ENCODE measurements at places on chromosomes 2 and 18. TPM values are rescaled to one million over a fixed set of nuclear protein-coding genes. Genes with fewer than 3 reads are reported as not detected.
A peak's percentile ranks its signal among the peaks of the same experiment; 100 is the strongest.

DNA sequence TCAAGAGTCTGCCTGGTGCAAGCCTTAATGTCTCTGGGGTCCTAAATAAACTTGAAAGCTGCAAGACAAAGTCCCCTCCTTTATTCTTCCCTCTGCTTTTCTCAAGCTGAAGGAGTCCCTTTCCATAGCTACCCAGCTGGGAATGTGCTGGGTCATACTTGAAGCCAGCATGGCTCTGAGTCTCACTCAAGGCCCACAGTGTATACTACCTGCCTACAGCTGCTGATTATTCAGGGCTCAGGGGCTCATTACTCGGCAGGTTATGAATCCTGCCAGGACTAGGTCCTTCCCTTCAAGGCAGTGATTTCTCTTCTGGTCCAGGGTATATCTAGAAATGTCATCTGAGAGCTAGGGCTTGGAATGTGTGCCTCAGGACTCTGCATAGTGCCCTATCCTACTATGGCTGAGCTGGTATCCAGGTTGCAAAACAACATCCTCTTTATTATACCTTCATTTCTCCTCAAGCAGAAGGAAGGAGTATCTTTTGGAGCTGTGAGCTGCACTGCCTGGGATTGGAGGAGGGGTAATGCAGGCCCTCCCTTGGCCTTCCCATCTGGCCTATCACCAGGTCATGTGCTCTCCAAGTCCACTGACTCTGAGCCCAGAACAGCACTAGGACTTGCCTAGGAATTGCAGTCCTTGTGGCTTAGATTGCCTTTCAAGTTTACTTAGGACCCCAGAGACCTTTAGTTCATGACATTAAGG, 22.3 kb downstream of the IL1RN start:
- DNase-seq, result no peak

Gene C2orf80
- not detected for total RNA-seq

DNA sequence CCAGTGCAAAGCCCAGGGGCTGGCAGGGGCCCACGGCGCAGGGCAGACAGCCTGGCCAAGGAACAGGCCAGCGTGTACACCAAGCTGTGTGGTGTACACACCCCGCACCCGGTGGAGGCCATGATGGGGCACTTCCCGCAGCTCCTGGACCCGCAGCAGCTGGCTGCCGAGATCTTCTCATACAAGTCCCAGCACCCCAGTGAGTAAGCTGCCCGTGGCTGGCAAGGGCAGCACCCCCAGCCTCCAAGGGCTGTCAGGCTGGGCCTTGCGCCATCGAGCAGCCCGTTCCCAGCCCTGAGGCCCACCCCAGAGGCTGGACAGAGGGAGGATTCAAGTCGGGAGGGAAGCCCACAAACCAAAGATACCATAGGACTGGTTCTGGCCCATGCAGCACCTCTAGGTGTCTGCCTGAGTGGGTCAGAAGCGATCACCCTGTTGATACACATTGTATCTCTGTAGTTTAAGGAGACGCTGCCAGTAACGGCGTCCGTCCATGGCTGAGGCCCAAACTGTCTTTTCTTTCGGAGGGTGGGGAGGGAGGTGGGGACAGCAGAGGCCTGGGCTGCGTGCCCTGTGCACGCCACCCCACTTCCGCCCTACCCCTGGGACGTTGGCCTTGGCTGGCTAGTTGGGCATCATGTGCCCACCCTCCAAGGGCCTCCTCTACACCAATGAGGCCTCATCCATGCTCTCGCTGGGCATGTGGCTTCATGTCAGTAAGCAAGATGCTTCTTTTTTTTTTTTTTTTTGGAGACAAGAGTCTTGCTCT, 16.8 kb upstream of the MTERF4 start:
- DNase-seq, result no peak

DNA sequence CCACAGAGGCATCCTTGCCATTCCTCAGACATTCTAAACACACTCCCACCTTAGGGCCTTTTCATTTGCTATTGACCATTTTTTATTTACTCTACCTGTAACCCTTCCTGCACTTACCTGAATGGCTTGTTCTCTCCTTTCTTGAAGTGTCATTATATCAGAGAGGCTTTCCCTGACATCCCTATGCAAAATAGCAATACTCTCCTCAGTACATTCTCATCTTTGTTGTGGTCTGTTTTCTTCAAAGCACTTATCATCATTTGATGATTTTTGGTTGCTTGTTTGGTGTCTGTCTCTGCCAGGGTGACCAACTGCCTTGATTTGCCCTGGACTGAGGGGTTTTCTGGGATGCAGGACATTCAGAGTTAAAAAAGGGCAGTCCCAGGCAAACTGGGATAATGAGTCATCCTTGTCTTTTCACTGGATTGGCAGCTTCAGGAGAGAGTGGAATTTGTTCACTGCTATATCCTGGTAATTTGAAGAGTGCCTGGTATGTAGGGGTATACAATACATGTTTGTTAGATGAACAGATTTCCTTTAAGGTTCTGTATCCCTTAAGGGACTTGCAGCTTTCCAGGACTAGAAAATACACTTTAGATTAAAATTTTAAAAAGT, 102.4 kb downstream of the BABAM2 start:
- no peak for DNase-seq

- no peak for DNase-seq
Measured at GRCh38 chr2:60742419-60742818, 13.6 kb upstream of the PAPOLG start.

Gene UBE2F
- total RNA-seq, result 44.4 TPM

Gene GPAT2
- total RNA-seq, result 6.7 TPM

GRCh38 chr2:24886691-24887304, 33.2 kb downstream of the ADCY3 start:
- no peak for DNase-seq

- no peak for DNase-seq
Measured at GRCh38 chr2:96233880-96234316, 25.3 kb upstream of the STARD7 start.

GRCh38 chr2:200525066-200525465, 941 bp upstream of the SGO2 start:
- DNase-seq, result no peak

DNA sequence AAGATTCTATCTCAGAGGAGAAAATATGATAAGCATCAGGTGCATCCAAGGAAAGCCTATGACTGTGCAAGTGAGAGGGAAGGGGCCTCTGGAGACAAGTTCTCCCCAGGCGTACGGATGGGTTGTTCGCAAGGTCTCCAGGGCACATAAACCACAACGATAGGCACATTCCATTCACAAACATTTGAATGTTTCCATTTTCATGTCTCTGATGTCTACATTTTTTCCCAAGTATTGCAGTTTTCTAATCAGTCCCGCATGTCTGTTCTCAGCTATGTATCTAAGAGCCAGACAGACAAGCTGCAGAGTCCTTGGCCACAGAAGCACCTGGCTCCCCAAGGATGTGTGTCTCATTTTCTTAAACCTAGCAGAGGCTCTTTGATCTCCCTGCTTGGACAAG, 28.0 kb downstream of the OSR1 start:
- DNase-seq, result no peak

DNA sequence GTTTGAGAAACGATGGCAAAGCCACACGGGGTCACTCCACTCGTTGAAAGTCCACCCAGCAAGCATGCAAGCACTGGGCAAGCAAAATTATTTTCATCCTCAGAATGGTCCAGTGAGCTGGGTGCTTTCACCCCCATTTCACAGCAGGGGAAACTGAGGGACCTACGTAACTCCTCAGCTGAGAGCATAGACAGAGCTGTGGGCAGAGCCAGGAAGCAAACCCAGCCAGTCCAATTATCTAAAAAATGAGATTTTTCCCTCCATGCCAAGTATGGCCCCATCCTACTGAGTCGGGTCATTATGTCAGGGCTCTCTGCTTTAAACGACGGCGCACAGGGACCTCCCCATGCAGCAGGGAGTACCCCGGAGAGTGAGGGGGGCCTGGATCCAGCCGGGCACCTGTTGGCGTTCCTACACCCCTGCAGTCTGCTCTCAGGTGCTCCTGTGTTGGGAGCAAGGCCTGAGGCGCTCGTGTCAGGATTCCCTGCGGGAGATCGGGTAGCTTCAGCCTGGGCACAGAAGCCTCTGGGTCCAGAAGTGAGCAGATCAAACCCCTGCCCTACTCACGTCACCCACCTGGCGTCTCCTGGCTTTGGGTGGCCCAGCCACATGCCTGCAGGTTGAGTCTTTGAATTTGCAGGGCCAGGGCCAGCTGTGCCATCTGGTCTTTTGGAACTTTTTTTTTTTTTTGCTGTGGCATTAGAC, 17.3 kb downstream of the TWIST2 start:
- DNase-seq, result no peak

GRCh38 chr2:208798698-208799097, 392.1 kb downstream of the PTH2R start:
- DNase-seq, result no peak

DNA sequence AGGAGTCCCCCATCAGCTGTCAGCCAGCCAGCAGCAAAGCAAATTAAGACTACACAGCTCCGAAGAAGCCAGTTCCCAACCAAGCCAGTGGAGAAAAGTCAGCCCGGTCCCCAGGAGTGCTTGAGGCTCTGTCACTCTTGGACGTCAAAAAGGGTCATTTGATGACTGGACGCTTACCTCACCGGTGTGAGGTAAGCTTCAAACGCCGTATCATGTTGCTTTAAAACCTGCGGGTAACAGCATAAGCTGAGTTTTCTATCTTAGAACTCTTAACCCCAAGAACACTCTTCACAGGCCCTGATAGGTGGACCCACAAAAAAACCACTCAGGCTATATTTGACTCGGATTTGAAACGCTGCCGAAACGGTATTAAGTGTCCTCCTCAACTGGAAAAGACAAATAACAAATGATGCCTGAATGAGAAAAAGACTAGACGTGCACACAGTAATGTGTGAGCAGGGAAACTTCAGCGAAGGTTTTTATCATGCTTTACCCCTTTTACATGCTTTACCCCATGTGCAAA, 682 bp upstream of the LNPK start:
- DNase-seq, result peak; percentile 45

DNA sequence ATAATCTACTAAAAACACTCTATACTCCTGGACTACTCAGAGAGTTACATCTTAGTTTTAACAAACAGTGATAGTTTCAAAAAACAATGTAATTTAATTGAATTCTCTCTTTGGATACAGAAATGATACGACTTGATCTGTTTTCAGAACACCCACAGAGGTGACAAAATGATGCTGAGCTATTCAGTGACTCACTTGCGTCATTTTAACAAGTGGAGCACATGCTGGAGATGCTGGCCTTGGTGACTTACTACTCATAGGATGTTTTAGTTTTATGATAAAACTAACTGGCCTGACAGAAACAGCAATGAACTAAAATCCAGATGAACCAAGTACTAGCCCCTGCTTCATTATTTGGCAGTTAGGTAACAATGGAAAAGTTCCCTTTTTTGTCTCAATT, 101.3 kb upstream of the ITGB6 start:
- no peak for DNase-seq

DNA sequence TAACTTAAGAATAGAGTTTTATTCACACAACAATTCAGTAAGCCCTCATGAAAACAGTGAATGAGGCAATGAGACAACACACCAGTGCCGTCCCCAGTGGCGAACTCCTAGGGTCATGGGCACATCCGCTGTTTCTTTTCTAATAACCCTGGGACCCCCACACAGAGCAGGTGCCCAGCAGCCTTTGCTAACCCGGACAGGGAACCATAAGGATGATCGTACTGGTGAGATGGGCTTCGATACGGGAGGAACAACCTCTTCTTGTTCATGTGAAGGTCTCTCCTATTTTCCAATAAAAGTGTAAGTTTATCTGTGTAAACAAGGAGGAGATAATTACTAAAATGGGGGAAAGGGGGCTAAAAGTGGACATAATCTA, 97.4 kb upstream of the MGAT4A start:
- no peak for DNase-seq

DNA sequence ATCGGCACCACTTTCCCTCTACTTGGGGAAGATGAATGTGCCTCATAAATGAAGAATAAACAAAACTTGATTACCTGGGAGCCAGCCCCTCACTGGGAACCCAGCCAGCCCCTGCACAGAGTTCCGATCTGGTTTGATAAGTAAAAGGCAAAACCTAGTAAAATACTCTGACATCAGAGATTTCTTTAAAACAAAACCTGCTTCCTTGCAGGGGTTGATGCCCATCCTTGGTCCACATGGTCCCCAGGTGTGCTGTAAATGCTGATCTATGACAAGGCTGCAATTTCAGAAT, 218.8 kb upstream of the APCDD1 start:
- peak; percentile 59 for DNase-seq

Gene RFTN2
- total RNA-seq, result 7.0 TPM

Gene SERPINB7
- total RNA-seq, result not detected

Gene ABCB11
- total RNA-seq, result 0.18 TPM

DNA sequence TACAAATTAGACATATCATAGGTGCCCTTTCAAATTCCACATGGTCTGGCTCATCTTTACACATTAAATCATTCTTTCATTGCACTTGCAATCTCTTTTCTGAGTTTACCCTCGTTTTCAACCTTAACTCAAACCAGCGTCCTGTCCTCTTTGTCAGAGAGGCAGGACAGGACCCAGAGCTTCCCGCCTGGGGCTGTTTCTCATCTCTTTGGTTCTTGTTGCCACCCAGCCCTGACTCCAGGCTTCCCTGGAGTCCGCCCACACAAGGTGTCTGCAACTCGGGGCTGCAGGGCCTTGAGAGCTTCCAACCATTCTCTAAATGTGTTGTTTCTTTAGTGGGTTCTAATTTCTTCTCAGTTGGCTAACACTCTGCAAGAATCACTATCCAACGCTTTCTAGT, 24.4 kb downstream of the RBMS1 start:
- no peak for DNase-seq

Gene CRYBA2
- not detected for total RNA-seq

DNA sequence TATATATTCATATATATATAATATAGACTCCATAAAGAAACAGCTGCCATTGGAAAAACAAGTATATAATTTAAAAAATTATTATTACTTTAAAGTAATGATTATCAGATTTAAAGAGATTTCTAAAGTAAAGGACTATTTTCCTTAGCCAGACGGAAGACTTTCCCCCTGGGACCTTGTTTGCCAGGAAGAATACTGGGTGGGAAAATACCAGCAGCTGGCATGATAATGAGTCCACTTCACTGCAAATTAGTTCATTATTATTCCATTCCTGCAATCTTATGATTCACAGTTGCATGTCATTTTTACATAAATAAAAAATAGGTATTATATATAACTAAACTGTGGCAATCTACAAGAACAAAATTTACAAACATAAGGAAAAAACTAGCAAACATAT, 339.8 kb upstream of the CDH7 start:
- DNase-seq, result no peak

Gene FAM210A
- total RNA-seq, result 14.8 TPM

Gene TEX44
- not detected for total RNA-seq

DNA sequence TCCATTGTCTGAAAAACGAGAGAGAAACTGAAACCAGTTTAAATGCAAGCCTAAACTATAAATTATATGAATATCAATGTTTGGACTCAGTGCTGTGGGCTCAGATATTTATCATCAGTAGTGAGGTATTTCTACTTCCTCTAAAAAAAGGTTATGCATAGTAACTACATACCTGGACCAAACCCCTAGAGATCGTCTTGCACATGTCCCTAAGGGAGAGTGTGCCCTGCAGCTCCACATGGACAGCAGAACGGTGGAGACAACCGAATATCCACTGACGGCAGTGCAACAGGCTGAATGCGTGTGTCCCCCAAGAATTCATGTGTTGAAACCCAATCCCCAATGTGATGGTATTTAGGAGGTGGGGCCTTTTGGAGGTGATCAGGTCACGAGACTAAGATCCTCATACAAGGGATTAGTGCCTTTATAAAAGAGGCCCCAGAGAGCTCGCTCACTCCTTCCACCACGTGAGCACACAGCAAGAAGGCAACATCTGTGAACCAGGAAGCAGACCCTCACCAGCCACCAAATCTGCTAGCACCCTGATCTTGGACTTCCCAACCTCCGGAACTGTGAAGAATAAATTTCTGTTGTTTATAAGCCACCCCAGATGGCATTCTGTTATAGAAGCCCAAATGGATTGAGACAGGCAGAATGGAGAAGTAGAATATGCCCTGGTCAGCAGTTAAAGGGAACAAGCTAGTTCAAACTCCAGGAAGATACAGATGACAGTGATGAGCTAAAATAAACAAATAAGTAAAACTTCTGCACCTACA, 208.4 kb downstream of the ANAPC1 start:
- no peak for DNase-seq

Measured in ureter (tissue), 1 donor.